ENCODE measurements at places on chromosomes 7 and 10. TPM values are rescaled to one million over a fixed set of nuclear protein-coding genes. Genes with fewer than 3 reads are reported as not detected.

CALD1 gene
- 209 TPM for total RNA-seq

HOXA9 gene
- total RNA-seq: not detected

LLCFC1 gene
- not detected for total RNA-seq

STEAP1B gene
- total RNA-seq: 5.5 TPM

RAB11FIP2 gene
- 15.4 TPM for total RNA-seq

PGAM2 gene
- not detected for total RNA-seq

AQP1 gene
- 0.14 TPM for total RNA-seq

KCNH2 gene
- under 0.01 TPM for total RNA-seq

RINT1 gene
- 20.8 TPM for total RNA-seq

PPP1R17 gene
- total RNA-seq: not detected

CPA2 gene
- total RNA-seq: not detected

NEUROD6 gene
- total RNA-seq: not detected

TAS2R60 gene
- not detected for total RNA-seq

SH2D4B gene
- total RNA-seq: under 0.01 TPM

TAS2R4 gene
- 1.0 TPM for total RNA-seq

ZNF804B gene
- not detected for total RNA-seq

INA gene
- 0.07 TPM for total RNA-seq

PRPS1L1 gene
- total RNA-seq: not detected

TIMM23B gene
- 22.2 TPM for total RNA-seq

SEMA3A gene
- 35.9 TPM for total RNA-seq

NOM1 gene
- 28.6 TPM for total RNA-seq

MIOS gene
- total RNA-seq: 70.8 TPM

PLXNA4 gene
- total RNA-seq: under 0.01 TPM
